ENCODE measurements at places on chromosomes 16 and 17.

DNA sequence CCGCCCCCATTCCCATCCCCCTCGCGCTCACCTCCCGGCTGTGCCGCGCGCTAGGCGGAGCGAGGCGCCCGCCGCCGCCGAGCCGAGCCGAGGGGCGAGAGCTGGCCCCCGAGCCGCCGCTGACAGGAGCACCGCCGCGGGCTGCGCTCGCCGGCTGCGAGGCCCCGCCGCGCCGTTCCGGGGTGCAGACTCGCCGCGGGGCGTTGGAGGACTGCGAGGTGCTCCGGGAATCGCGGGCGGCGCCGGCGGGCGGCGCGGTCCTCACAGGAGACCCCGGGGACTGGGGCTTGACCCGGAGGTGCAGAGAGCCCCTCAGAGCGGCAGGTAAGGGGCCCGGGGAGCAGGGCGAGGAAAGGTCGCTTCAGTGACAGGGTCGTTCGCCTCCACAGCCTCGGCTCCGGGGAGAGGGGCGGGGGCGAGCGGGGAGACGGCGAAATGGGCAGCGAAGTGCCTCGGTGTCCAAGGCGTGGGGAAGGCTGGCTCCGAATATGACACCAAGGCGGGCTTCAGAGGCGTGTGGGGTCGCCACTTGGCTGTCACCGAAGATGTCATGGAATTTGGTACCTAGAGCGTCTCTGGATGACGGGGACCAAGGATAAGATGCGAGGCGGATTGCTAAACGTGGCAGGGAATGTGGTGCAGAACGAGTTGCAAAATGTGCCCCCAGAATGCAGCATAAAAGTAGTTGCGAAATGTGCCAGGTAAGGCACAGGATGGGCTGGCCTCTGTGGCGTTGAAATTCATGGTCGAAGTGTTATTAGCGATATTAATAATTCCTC lies 580 bp downstream of the TANC2 start:
- H3K27me3 ChIP-seq = no peaks in the 10 kb centered on the region
- DNase-seq = no peak
- peak overlapping the region; percentile 90 for H3K27ac ChIP-seq
- no peaks in the 10 kb centered on the region for H3K36me3 ChIP-seq
- peak overlapping the region; percentile 96 for H3K4me3 ChIP-seq

DNA sequence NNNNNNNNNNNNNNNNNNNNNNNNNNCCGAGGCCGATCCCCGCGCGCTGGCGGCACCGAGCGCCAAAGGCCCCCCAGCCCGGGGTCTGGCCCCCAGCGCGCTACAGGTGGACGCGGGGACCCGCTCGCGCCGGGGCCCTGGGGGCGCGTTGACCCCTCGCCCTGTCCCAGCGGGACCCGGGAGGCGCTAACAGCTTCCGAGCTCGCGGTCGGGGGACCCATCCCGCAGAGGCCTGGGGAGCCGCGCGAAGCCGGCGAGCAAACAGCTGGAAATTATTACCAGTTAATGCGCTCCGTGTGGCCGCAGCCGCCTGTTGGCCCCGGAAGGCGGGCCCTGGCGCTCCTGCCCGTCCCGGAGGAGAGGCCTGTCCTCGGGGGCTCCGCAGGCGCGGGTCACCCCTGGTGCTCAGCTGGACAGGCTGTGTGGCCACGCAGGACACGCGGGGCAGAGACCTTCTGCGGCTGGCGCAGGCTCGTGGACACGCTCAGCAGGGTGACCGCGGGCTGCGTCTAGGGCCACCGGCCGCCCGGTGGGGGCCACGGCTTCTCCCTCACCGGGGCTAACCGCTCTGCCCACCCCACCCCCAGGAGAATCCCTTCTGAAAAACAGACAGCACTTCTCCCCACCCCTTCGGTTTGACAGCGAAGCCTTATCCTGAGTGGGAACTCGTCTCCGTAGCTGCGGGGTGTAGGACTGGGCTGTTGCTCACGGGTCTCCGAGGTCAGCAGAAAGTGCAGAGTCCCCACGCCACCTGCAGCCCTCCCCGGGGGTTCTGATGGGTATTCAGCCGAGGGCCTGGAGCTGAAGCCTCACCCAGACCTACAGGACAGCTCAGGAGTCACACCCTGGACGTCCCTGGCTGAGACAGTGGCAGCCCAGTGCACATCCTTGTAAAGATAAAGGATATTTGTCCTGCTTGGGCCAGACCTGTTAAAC lies 138.7 kb upstream of the RPH3AL start:
- H3K4me1 ChIP-seq = peaks cover 20% of the 10 kb centered on the region
- H3K4me3 ChIP-seq = peak overlapping the region; percentile 46
- no peaks in the 10 kb centered on the region for H3K27me3 ChIP-seq
- peak overlapping the region; percentile 70 for H3K27ac ChIP-seq
- DNase-seq = no peak

DNA sequence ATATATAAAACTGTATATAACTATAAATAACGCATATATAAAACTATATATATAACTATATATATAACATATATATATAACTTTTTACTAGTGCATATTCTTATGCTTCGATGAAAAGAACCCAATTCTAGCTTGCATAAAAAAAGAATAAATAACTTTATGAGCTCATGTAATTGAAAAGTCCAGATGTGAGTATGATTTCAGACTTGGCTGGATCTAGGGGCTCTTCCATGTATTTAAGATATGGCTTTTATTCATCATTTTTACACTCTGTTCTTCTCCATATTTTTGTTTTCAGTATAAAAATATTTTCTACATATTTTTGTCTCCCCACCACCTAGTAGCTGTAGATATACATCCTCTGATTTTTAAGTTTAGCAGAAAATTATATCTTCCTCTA lies 417.5 kb downstream of the CDH11 start:
- no peaks in the 10 kb centered on the region for H3K4me1 ChIP-seq
- H3K27ac ChIP-seq = no peak overlapping the region
- H3K36me3 ChIP-seq = no peaks in the 10 kb centered on the region
- DNase-seq = no peak
- H3K4me3 ChIP-seq = no peak overlapping the region
- no peaks in the 10 kb centered on the region for H3K27me3 ChIP-seq

DNA sequence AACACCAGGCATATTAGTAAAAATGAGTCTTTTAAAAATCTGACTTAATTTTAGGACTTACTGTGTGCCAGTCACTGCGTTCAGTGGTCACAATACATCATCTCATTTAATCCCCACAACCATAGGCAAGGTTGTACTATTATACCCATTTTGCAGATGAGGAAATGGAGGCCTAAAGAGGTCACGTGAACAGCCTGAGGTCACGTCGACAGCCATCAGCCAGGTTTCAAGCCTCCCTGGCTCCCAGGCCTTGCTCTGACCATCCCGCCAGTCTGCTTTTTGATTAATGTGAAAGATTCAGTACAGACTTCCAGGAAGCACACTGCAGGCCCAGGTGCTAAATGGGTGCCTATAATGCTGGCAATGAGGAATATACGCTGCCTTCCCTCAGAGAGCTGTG lies 86.3 kb upstream of the TOX3 start:
- no peak overlapping the region for H3K4me3 ChIP-seq
- no peak overlapping the region for H3K27ac ChIP-seq
- no peaks in the 10 kb centered on the region for H3K36me3 ChIP-seq
- no peaks in the 10 kb centered on the region for H3K4me1 ChIP-seq
- DNase-seq = no peak

DNA sequence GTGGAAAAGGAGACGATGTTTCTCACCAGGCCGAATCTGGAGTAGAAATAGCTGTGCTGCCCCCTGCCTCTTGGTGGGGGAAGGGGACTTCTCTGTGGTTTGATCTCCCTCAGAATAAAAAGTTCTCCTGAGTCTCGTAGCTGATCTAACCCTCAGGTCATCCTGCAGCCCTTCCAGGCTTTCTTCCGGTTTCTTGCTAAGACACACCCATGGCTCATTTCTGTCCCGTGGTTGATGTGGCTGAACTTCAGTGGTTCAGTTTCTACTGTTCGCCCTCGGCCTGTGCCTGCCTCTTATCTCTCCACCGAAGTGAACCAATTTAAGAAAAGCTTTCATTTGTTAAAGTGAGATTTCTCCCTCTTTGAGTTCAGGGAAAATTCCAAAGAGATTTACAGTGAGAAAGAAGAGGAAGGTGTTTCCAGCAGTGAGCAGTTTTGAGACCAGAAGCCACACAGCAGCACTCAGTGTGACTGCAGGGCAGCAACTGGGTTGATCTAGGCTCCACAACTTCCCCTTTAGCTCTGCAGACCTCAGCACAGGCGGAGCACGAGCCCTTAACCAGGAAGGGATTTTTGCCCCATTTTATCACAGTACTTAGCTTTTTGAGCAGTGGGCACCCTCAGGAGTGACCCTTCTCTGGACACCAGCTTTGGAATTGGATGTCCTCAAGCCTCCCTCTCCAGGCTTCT lies 34.9 kb upstream of the CACNG5 start:
- H3K27me3 ChIP-seq = no peaks in the 10 kb centered on the region
- no peak for DNase-seq
- H3K36me3 ChIP-seq = no peaks in the 10 kb centered on the region
- no peak overlapping the region for H3K4me3 ChIP-seq
- H3K4me1 ChIP-seq = peaks cover 7% of the 10 kb centered on the region

DNA sequence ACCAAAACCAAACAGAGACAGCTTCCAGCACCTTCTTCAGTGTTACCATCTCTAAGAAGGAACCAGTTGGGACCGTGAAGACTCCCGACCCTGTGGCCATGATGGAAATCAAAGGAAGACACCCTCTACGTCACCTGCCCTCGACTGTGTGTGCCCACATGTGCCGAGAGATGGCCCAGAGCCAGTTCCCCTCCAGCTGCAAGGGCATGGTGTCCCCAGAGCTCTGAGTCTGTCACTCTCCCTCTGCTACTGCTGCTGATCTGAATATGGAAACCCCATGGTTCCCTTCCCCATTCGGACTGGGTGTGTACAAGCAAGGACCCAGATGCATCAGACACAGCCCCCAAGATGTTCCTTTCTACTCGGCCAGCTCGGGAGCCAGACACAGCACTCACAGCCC lies 76.4 kb downstream of the SOCS1 start:
- H3K4me1 ChIP-seq = peaks cover 23% of the 10 kb centered on the region
- no peak for DNase-seq
- H3K27ac ChIP-seq = no peak overlapping the region
- H3K4me3 ChIP-seq = no peak overlapping the region
- no peaks in the 10 kb centered on the region for H3K36me3 ChIP-seq

- H3K27me3 ChIP-seq = no peaks in the 10 kb centered on the region
- no peak for DNase-seq
- peaks cover 21% of the 10 kb centered on the region for H3K4me1 ChIP-seq
- H3K4me3 ChIP-seq = no peak overlapping the region
- H3K36me3 ChIP-seq = no peaks in the 10 kb centered on the region
Measured at GRCh38 chr16:56909527-56909979, 22.4 kb upstream of the HERPUD1 start.

- peaks cover 10% of the 10 kb centered on the region for H3K4me1 ChIP-seq
- no peaks in the 10 kb centered on the region for H3K27me3 ChIP-seq
- peak; percentile 18 for DNase-seq
- H3K36me3 ChIP-seq = no peaks in the 10 kb centered on the region
- H3K4me3 ChIP-seq = no peak overlapping the region
Measured at GRCh38 chr17:28324267-28324745, 5.3 kb downstream of the TMEM97 start.

DNA sequence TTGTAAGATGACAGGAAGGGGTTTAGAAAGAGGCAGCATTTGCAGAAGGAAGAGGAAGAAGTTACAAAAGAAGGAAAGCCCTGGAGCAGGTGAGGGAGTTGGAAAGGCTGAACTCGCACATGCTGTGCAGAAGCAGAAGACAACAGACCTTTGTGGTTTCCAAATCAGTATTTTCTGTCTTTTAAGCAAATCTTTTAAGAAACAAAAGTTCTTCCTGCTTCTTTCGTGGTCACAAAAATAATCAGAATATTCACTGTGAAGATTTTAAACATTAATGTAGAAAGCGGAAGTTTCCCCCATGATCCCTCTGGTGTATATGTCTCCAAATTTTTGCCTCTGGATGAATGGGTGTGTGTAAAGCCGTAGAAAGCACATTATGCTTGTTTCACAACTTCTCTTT lies 25.8 kb downstream of the ZNRF1 start:
- no peaks in the 10 kb centered on the region for H3K36me3 ChIP-seq
- H3K4me1 ChIP-seq = peaks cover 39% of the 10 kb centered on the region

DNA sequence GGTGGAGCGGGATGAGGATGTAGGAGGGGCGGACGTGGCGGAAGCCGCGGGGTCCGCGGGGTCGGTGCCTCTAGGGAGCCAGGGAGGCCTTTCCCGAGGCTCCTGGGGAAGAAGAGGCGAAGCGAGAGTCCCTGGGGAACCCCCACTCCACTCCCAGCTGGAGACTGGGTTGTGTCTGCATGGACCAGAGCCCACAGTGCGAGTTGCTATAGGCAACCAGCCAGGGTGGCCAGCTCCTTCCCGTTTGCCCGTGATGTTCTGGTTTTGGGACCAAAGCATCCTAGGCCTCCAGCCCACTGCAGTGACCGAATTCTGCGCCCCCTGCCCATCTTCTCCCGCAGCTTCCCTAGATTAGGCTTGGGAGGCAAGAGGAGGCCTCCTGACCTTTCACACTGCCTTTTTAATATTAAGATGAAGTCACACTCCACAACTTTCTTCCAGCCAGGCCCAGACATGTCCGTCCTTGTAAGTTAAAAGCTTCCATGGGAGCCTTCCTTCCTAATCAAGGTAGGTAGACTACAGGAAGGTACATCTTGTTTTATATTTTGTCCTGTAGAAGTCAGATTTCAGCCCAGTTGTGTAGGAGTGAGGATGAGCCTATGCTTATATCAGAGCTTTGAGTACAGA lies 469 bp downstream of the AMZ2 start:
- DNase-seq = no peak
- peaks cover 23% of the 10 kb centered on the region for H3K4me1 ChIP-seq

DNA sequence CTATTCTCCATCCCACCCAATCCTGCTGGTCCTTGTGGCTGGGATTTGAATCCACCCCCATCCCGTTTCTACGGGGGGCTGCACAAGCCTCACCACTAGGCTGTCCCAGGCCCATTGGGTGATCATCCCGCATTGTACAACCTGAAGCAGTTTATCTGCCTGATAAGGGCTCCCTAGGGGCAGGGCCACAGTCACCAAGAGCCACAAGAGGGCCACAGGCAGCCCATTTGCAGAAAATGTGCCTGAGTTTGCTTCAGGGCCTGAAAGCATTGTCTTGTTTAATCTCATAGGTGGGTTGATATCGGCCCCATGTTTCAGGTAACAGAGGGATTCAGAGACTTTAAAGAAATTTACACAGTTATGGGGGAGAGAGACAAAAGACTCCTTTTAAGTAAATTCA lies 245.0 kb downstream of the CPPED1 start:
- no peaks in the 10 kb centered on the region for H3K36me3 ChIP-seq
- H3K4me3 ChIP-seq = no peak overlapping the region
- DNase-seq = no peak
- H3K27me3 ChIP-seq = no peaks in the 10 kb centered on the region

- no peak overlapping the region for H3K27ac ChIP-seq
- H3K36me3 ChIP-seq = no peaks in the 10 kb centered on the region
- no peak overlapping the region for H3K4me3 ChIP-seq
- no peak for DNase-seq
Measured at GRCh38 chr16:79162977-79163376, 437.6 kb downstream of the MAF start.

- H3K27me3 ChIP-seq = no peaks in the 10 kb centered on the region
- no peak overlapping the region for H3K4me3 ChIP-seq
- no peaks in the 10 kb centered on the region for H3K36me3 ChIP-seq
- no peak overlapping the region for H3K27ac ChIP-seq
- no peak for DNase-seq
Measured at GRCh38 chr17:6627019-6627418, 13.5 kb downstream of the KIAA0753 start.

All from vagina (tissue), 2 donors.